Activated CD4-positive, alpha-beta T cell treated with anti-CD3 and anti-CD28 coated beads for 24 hours (primary cell): ENCODE measurements at places on chromosomes 5 and 9.

DNA sequence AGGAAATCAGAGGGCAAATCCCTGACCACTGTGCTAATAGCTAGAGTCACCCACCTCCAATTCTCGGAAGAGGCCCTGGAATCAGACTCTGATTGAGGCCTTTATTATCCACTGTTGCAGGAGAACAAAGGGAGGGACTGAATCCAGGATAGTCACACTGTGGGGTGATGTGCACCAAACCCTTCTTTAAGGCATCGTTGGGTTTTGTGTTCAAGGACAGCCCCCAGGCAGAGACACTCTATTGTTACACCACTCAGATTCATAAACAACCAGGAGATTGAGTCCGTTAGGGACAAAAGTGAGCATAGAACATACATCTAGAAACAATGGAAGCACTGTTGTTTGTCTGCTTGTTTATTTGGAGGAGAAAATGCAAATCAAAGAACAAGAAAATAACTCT, 124.6 kb upstream of the TBCA start:
- no peak for DNase-seq

- DNase-seq: no peak
Measured at GRCh38 chr5:52684051-52684450, 103.7 kb upstream of the ITGA1 start.

DNA sequence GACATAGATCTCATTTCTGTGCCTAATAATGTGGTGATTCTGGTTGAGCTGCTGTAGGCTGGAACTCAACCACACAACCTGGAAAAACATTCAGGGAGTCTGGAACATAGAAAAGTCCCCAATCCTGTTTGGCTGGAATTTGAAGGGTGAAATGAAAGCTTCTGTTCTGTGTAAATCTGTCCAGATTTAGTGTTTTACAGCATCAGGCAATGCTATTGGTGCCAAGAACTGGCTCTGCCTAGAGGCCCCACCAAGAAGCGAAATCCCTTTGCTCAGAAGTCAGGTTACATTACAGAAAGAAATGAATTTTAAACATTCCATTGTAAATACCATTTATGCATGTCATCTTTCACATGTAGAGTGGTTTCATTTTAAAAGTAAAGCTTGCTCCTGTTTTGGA, 56.3 kb downstream of the TMEM174 start:
- no peak for DNase-seq

GRCh38 chr5:33563530-33563929, 122.8 kb downstream of the TARS1 start:
- no peak for DNase-seq

DNA sequence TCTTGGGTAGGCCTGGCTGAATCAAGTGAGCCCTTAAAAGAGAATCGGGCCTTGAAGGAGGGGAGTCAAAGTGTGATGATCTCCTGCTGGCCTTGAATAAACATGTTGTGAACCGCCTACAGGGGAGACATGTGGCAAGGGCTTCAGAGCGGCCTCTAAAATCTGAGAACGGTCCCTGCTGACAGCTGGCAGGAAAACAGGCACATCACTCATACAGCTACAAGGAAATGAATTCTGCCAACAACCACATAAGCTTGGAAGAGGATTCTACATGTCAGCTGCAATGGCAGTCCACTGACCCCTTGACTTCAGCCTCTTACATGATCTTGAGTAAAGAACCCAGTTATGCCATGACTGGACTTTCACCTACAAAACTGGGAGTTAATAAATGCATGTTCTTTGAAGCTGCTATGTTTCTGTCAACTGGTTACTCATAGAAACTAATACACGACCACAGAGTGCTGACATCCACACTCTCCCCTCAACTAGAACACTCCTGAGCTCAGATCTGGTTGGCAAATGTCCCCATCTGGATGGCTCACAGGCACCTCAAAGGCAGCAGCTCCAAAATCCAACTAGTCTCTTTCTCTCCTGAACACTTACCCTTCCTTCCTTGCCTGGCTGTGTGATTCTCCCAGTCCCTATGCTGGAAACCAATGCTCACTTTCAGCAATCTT, 333.1 kb downstream of the ASTN2 start:
- DNase-seq: no peak

DNA sequence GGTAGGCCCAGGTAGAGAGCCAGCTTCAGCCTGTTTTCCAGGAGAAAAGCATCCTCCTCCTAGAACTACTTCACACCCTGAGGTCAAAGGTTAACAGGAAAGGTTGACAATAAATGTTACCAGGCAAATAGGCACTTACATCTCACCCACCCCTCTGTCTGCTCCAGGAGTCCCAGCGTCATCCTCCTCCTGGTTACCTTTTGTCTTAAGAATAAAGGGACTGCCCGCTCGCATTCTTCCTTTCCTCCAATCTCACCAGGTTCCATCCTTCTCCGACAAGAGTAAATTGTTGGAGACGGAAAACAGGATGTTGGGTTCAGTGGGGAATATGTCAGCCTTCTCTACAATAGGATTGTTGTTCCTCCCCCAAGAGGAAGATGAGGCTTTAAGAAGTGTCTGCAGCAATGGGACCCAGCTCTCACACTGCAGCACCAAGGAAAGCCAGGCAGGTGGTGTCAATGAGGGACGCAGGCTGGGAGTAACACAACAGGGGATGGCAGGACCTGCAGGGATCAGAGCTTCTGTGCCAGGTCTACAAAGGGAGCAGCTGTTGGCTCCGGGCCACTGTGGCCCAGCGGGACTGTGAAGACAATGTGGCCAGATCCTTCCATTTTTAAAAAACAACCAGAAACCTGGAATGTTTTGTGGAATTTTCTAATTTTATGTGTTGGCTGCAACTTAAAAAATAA, 29.0 kb downstream of the FAT2 start:
- no peak for DNase-seq

DNA sequence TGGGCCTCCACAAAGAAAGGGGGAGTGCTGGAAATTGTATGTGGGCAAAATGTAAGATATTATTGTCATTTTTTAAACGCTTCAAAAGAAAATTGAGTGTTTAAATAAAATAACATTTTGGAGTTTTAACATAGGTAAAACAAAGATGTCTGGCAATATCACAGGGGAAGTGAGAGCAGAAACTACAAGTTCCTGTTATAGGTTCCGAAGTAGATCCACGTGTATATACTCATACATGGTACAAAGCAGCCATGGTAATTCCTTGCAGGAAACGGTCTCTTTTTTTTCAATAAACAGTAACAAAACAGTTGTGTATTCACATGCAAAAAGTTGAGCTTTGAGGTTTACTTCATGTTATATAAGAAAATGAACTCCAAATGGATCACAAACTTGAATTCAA, 78.4 kb downstream of the MTRR start:
- no peak for DNase-seq

DNA sequence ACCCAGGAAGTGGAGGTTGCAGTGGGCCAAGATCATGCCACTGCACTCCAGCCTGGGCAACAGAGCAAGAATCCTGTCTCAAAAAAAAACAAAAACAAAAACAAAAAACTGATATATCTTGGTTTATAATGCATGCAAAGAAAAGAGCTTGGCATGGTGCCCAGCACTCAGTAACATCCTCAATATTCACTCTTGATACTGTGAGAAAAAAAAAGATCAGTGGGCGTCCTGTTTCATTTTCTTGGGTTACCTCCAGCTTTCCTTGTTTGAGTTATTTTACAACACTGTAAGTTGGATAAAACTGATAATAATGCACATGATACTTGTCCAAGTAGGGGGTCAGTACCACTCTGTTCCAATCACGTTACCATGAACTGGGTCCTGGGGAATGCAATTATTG, 7.8 kb downstream of the PHYHD1 start:
- no peak for DNase-seq

GRCh38 chr5:74772359-74772758, 5.3 kb downstream of the NSA2 start:
- no peak for DNase-seq

DNA sequence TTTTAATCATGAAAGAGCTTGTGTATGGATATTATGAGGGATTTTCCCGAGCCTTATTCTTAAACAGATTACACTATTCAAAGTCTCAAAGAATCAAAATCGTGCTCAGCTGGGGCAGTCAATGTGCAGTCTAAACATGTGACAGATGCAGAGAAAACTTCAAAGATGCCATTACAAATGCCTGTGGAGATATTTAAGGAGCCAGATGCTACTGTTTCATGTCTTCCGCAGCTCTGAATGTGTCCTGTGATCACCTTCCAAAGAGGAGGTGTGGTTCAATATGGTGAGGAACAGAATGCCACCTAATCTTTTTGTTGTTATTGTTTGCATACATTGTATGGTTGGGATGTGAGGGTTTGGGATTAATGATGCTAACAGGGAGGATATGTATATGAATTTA, 593.3 kb upstream of the ARRDC3 start:
- DNase-seq: no peak

- no peak for DNase-seq
Measured at GRCh38 chr9:124011460-124012301, at the start of gene LHX2. LHX2 (plus strand) TSS chr9:124011768; CDS start chr9:124012349, 581 bp downstream.

GRCh38 chr5:53713978-53714666, 153.7 kb downstream of the NDUFS4 start:
- no peak for DNase-seq

GRCh38 chr9:99916650-99917049, 10.2 kb downstream of the STX17 start:
- no peak for DNase-seq

- no peak for DNase-seq
Measured at GRCh38 chr9:71250581-71250980, 129.2 kb upstream of the TRPM3 start.

DNA sequence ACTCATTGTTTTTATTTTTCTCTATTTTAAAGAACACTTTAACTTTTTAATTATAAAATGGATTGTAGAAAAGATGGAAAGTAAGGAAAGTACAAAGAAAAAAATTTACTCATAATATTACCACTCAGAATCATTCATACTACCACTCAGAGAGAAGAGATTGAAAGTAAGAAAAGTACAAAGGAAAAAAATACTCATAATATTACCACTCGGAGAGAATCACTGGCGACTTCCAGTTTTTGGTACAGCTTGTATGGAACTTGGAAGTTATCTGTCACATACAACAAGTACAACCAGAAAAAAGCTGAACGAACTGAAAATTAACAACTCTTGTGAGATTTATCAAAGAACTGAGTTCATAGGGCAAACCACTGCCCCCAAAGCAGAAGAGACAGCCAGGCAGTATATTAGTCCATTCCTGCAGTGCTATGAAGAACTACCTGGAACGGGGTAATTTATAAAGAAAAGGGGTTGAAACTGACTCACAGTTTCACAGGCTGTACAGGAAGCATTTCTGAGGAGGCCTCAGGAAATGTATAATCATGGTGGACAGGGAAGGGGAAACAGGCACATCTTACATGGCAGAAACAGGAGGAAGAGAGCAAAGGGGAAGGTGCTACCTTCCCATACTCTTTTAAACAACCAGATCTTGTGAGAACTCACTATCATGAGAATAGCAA, 183.9 kb downstream of the SMARCA2 start:
- no peak for DNase-seq
